ENCODE measurements at places on chromosomes 6 and 20.

GRCh38 chr20:34999021-34999451 is 43.4 kb downstream of the MYH7B start:
- no peaks in the 10 kb centered on the region for H3K4me1 ChIP-seq
- no peaks in the 10 kb centered on the region for H3K27me3 ChIP-seq
- DNase-seq, result no peak
- H3K4me3 ChIP-seq, result no peak overlapping the region

DNA sequence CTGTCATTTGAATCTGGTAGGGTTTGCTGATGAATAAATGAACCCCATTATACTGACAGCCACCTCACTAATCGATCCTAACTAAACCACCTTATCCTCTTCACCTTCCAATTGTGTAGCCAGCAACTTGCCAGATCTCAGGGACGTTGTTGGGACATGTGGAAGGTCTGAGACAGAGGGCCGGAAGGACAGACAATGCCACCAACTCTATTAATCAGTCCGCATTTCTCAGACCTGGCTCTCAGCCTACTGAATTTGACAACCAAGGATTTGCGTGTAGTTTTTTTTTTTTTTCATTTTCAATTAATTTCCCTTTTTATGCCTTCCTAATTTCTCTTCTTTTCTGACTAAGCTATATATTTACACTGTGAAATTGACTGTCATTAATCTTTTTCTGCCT is 122.5 kb downstream of the CARMIL1 start:
- H3K36me3 ChIP-seq, result no peaks in the 10 kb centered on the region
- DNase-seq, result no peak
- H3K4me1 ChIP-seq, result peaks cover 3% of the 10 kb centered on the region
- H3K4me3 ChIP-seq, result no peak overlapping the region
- H3K27me3 ChIP-seq, result no peaks in the 10 kb centered on the region

DNA sequence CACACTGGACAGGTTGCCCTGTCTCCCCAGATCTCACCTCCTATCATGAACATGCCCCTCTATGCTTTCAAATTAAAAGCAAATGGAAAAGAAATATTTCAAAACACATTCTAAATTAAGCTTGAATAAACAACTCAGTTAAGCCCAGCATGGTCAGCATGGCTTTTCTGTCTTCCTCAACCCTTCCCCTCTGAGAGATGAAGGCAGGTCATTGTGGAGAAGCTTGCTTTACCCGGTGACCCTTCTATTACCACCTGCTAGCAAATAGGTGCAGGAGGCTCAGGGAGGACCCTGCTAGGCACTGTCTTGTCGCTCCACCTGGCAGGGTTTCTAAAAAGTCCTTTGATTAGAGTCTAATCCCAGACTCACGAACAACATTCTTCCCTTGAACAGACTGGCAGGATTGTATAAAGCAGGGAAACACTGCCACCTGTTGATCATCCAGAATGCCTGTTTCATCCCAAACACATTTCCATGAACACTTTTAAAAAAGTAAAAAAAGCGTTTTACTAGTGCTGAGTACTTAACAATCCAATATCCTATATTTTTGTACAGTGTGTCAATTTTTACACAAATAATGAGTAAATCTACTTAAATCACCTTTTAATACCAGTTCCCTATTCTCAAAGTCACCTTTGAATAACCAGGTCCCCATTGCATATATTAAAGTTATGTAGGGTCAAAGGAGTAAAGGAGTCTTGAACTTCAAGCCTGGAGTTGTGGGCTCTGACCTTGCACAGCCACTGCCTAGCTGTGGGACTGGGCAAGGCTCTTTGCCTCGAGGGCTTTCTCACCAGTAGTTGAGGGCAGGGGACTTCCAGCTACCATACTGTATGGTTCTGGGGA is 75.5 kb downstream of the GPR6 start:
- no peak for DNase-seq
- H3K27me3 ChIP-seq, result no peaks in the 10 kb centered on the region
- no peaks in the 10 kb centered on the region for H3K36me3 ChIP-seq
- H3K4me3 ChIP-seq, result no peak overlapping the region
- H3K4me1 ChIP-seq, result no peaks in the 10 kb centered on the region

GRCh38 chr6:89409461-89410035 is 2.5 kb downstream of the RRAGD start:
- no peaks in the 10 kb centered on the region for H3K4me1 ChIP-seq
- no peak for DNase-seq
- no peaks in the 10 kb centered on the region for H3K36me3 ChIP-seq
- H3K27ac ChIP-seq, result no peak overlapping the region
- no peak overlapping the region for H3K4me3 ChIP-seq

DNA sequence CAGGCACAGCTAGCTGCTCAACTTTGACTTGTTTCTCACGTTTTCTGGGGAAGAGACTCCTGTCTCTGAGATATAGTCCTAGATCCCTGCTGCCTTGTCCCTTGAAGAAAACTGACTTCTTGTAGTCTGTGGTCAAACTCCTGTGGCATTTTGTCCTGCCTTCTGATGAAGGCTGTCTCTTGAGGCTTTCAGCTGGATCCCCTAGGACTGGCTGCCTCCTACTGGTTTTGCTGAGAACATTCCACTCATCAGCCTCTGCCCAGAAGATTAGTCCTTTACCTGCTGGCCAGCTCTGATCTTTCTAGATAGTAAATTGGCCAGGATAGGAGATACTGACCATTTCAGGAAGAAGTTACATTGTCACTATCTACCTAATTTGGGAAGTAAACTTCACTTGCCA is 71.9 kb upstream of the CNR1 start:
- H3K4me1 ChIP-seq, result no peaks in the 10 kb centered on the region
- H3K27me3 ChIP-seq, result no peaks in the 10 kb centered on the region
- H3K27ac ChIP-seq, result no peak overlapping the region
- no peak for DNase-seq
- no peak overlapping the region for H3K4me3 ChIP-seq
- no peaks in the 10 kb centered on the region for H3K36me3 ChIP-seq

GRCh38 chr20:44819936-44820335 is 9.6 kb upstream of the RIMS4 start:
- H3K4me1 ChIP-seq, result no peaks in the 10 kb centered on the region
- H3K27ac ChIP-seq, result no peak overlapping the region
- DNase-seq, result no peak
- no peak overlapping the region for H3K4me3 ChIP-seq
- no peaks in the 10 kb centered on the region for H3K36me3 ChIP-seq

DNA sequence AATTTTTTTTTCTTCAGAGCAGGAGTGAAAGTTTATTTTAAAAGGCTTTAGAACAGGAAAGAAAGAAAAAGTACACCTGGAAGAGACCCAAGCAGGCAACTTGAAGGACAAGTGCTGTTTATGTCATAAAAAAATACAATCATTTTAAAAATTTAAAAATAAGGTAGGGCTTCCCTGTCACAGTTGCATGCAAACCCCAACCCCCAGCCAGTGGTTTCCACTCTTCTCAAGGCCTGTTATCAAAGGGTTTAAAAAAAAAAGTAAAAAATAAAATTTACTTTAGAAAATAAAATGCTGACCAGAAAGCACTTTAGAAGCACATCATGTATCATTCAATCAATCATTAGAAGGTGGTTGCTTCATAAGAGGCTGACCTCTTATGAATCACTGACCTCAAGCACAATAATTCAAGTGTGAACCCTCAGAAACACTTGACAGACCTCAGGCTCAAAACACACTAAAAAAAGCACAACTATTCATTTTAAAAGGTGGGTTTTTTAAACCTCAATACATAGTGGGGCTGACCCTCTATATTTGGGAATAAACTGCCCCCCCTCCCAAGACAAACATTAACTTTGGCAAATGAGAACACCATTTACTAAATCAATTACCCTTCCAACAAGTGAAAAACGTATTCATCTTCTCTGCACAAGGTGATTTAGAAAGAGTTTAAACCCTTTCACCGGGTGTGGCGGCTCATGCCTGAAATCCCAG is 15.6 kb downstream of the ILRUN start:
- DNase-seq, result no peak
- H3K27me3 ChIP-seq, result no peaks in the 10 kb centered on the region
- H3K27ac ChIP-seq, result no peak overlapping the region
- no peaks in the 10 kb centered on the region for H3K36me3 ChIP-seq
- no peak overlapping the region for H3K4me3 ChIP-seq
- H3K4me1 ChIP-seq, result peaks cover 10% of the 10 kb centered on the region

- DNase-seq, result no peak
- no peaks in the 10 kb centered on the region for H3K4me1 ChIP-seq
- H3K27ac ChIP-seq, result no peak overlapping the region
- no peak overlapping the region for H3K4me3 ChIP-seq
- no peaks in the 10 kb centered on the region for H3K27me3 ChIP-seq
Observed at GRCh38 chr6:33726696-33727095, 15.2 kb upstream of the UQCC2 start.

GRCh38 chr6:94130478-94130877 is 711.1 kb upstream of the EPHA7 start:
- no peaks in the 10 kb centered on the region for H3K36me3 ChIP-seq
- no peak overlapping the region for H3K4me3 ChIP-seq
- DNase-seq, result no peak
- H3K27ac ChIP-seq, result no peak overlapping the region
- no peaks in the 10 kb centered on the region for H3K27me3 ChIP-seq
- H3K4me1 ChIP-seq, result no peaks in the 10 kb centered on the region

DNA sequence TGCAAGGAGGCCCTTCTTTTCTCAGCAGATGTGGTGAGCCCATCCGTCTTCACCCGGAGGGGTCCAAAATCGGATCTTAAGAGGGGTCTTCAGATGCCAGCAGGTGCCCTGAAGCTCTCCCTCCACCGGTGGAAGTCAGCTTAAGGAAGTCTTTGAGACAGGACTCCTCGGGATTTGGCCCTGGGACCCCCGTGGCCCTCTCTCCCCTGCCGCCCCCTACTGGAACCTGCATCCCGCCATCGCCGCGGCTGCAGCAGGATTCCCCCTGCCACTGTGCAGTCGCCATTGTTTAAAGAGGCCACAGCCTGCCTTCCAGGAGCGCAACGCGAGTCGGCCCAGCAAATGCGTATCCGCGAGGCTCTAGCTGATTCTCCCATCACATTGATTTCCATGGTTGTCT is 292.5 kb upstream of the ZNF337 start:
- no peaks in the 10 kb centered on the region for H3K4me1 ChIP-seq
- H3K36me3 ChIP-seq, result no peaks in the 10 kb centered on the region
- no peak overlapping the region for H3K27ac ChIP-seq
- H3K4me3 ChIP-seq, result no peak overlapping the region

GRCh38 chr6:158861686-158862381 is 42.7 kb upstream of the EZR start:
- no peak overlapping the region for H3K27ac ChIP-seq
- no peaks in the 10 kb centered on the region for H3K36me3 ChIP-seq
- no peak overlapping the region for H3K4me3 ChIP-seq

DNA sequence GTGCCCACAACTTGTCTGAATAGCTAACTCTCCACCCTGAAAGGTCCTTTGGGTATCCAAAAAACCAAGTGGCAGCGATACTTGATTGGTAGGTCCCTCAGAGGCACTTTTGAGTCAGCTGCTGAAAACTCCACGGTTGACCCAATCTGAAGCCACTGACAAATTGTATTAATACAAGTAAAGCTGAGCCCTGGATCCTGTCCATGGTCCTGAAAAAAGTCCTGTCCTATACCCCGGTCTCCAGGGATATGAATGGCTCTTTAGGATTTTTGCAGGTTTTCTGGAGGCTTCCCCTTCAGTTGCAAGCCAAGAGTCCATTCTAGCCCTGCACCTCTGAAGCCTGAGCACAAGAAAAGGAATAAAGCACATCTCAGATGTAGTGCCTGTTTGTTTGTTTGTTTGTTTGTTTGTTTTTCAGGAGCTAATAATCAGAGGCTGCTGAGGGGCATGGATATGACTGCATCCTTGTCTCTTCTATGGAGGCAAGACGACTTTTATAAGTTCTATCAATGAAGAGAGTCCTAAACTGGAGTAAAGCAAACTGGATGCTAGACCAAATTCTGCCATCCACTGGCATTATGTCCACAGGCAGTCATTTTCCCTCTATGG is 1.7 kb upstream of the SLC12A5 start:
- H3K4me3 ChIP-seq, result no peak overlapping the region
- no peaks in the 10 kb centered on the region for H3K36me3 ChIP-seq
- DNase-seq, result no peak
- no peaks in the 10 kb centered on the region for H3K4me1 ChIP-seq
- H3K27me3 ChIP-seq, result no peaks in the 10 kb centered on the region
- H3K27ac ChIP-seq, result no peak overlapping the region
